Activated T-helper 1 cell treated with anti-CD3 and anti-CD28 coated beads, Interleukin-2, amount 50 U/mL, for 16 hours (primary cell): ENCODE measurements at places on chromosomes 11 and 22.

- DNase-seq: no peak
These were observed 78.4 kb downstream of the ETS1 start for GRCh38 chr11:128508770-128509510.

DNA sequence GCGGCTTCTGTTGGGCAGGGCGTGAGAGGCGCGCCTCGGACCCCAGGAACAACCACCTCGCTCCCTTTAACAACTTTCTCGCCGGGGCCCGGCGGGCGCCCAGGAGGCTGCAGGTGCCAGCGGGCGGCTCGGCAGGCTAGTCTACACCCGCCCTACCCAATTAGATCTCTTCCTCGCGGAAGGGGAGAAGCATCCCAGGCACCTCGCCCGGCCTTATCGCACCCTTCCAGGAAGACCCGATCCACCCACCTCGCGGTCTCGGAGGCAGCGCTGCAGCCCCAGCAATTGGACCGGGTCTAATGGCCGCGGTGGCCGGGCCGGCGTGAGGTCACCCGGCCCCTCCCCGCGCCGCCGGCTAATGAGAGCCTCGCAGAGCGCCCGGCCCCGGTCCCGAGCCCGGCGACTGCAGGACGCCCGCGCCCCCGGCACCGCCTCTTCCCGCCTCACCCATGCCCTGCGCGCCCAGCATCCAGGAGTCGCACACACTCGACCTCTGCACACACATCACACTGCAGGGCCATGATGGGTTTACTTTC, at the start of gene PLAAT3:
PLAAT3 (minus strand) TSS at position 298 of the 536 bp plus-strand sequence. CDS start 419 bp downstream, outside the sequence.
- DNase-seq: no peak

GRCh38 chr22:19492504-19493174, 12.9 kb downstream of the CDC45 start:
- DNase-seq: no peak

- DNase-seq: no peak
These were observed 2.3 kb downstream of the CTTN start for GRCh38 chr11:70400643-70401042.

DNA sequence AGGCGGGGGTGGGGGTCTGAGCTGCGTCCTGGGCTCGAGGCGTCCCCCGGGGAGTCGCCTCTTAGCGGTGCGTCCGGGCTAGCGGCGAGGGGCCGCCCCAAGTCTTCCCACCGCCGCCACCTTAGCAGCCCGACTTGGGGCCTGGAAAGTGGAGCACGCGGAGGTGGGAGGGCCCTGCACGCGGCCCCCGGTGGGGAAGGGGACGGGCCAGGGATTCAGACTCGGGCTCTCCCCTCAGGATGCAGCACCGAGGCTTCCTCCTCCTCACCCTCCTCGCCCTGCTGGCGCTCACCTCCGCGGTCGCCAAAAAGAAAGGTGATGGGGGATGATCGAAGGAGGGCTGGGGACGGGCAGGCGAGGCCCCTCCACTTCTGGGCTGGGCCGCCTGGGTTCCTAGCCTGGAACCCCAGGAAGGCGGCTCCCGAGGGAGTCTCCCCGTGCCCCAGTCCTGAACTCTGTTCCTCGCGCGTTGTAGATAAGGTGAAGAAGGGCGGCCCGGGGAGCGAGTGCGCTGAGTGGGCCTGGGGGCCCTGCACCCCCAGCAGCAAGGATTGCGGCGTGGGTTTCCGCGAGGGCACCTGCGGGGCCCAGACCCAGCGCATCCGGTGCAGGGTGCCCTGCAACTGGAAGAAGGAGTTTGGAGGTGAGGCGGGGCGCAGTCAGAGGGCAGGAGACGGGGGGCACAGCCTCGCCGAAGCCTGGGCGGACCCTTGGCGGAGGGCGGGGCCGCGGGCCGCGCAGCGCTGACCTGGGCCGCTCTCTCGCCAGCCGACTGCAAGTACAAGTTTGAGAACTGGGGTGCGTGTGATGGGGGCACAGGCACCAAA, 563 bp downstream of the MDK start:
- no peak for DNase-seq

GRCh38 chr22:22929381-22930221, 42.0 kb downstream of the IGLL5 start:
- DNase-seq: no peak

DNA sequence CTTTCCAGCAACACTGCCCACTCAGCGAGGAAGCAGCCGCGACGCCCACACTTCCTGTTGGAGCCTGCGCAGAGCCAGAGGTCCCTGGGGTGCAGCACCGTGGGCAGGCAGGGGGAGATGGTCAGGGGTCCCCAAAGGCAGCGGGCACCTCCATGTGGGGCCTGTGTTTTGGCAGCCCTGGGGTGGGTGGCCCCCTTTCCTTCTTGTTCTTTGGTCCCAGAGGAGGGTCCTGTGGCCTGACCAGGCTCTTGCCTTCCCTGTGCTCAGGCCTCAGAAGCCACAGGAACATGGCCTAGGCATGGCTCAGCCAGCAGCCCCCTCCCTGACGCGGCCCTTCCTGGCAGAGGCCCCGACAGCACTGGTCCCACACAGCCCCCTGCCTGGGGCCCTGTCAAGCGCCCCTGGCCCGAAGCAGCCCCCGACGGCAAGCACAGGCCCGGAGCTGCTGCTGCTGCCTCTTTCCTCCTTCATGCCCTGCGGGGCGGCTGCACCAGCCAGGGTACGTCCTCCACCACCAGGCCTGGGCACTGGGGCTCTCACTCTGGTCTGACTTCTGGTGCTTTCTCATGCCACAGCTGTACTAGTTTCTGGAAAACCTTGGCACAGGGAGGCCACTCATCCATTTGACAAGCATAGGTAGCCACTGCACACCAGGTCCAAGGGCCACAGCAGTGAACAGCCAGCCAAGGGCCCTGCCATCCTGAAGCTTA, 47.1 kb downstream of the PISD start:
- DNase-seq: no peak

DNA sequence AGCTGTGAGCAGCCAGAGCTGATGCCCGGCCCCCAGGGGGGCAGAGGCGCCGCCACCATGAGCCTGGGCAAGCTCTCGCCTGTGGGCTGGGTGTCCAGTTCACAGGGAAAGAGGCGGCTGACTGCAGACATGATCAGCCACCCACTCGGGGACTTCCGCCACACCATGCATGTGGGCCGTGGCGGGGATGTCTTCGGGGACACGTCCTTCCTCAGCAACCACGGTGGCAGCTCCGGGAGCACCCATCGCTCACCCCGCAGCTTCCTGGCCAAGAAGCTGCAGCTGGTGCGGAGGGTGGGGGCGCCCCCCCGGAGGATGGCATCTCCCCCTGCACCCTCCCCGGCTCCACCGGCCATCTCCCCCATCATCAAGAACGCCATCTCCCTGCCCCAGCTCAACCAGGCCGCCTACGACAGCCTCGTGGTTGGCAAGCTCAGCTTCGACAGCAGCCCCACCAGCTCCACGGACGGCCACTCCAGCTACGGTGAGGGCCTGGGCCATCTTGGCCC, 6.1 kb downstream of the CDC42EP1 start:
- DNase-seq: no peak

GRCh38 chr11:71999798-72000197, 1.1 kb downstream of the IL18BP start:
- DNase-seq: no peak

DNA sequence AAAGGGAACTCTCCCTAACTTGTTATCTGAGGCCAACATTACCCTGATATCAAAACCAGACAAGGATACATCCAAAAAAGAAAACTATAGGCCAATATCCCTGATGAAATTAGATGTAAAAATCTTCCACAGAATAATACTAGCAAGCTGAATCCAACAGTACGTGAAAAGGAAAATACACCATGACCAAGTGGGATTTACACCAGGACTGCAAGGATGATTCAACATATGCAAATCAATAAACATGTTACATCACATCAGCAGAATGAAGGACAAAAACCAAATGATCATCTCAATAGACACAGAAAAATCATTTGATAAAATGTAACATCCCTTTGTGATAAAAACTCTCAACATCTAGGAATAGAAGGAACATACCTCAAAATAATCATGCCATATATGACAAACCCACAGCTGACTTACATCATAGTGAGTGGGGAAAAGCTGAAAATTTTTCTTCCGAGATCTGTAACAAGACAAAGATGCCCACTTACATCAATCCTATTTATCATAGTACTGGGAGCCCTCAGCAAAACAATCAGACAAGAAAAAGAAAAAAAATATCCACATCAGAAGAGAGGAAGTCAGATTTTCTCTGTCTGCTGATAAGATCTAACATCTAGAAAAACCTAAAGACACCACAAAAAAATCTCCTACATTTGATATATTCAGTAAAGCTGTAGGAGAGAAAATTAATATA, 703.3 kb upstream of the ANO5 start:
- no peak for DNase-seq

DNA sequence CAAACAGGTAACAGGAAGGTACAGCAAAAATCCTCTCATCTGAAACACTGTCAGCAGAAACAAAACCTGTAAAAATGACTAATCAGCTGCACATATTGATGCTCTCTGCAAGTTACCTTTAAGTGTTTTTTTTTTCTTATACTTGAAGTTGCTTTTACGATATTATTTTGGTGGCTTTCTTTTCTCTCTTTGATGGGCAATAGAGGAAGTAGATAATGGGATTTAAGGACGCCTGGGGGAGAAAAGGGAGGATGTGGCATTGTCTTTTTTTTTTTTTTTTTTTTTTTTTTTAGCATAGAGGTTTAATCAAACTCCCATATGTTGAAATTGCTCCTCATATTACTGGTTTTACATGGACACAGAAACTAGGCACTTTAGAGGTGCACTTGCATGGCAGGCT, 11.4 kb upstream of the ADSL start:
- DNase-seq: no peak
